ENCODE measurements at places on chromosomes 2 and 18.

DNA sequence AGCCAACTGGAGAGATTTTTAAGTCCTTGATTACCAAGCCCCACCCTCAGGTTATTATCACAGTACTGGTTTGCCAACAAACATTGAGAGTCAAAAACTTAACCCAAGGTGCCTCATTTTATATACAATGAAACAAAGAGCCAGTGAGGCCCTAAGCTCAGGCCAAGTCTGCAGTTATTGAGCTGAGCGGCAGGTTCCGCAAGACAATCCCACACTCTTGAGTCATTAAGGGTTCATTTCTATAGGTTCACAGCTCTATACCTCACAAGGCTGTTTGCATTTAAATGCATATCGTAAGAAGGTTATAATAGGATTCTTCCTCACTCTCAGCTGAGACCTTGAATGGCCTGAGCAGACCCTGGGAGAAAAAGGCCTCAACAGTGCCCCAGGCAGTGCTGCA lies 268.4 kb upstream of the RGPD4 start:
- no peak for DNase-seq

GRCh38 chr2:98637401-98638147 lies 29.2 kb downstream of the UNC50 start:
- no peak for DNase-seq

- DNase-seq = no peak
These were observed 99.8 kb downstream of the METTL4 start for GRCh38 chr18:2471523-2471922.

- DNase-seq = no peak
These were observed at the start of gene IL18RAP for GRCh38 chr2:102422910-102423309. TSS of gene IL18RAP (plus strand) at chr2:102423160. CDS start at chr2:102423278, 118 bp downstream.

- DNase-seq = no peak
These were observed 174.0 kb downstream of the SMAD2 start for GRCh38 chr18:47756364-47757016.

- no peak for DNase-seq
These were observed 62.8 kb downstream of the TCF7L1 start for GRCh38 chr2:85195956-85196355.

DNA sequence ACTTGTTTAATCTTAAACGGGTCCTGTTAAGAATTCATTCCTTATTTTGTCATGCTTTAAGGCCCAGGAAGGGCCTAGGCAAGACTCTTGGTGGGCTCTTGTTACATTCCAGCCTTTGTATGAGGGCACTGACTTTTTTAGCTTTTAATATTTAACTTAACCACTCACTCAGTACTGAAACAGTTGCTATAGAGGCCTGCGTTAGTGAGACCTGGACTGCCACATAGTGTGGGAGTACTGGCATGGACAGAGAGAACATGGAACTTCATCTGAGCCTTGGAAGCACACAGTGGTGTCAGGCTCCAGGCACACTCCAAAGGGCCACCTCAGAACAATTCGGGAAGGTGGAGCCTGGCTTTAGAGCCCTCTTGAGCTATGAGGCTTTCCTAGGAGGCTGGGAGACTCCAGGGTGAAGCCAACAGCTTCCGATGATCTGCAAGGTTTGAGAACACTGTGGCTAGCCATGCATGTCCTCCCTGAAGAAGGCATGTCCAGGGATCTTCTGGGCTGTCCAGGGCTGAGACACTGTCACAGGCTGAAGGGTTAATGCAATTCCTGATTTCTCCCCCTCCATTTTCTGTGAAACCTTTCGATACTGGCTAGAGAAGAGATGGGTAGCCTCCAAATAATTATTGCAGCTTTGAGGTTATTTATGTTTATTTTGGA lies 155.4 kb upstream of the ACAA2 start:
- no peak for DNase-seq

- DNase-seq = no peak
These were observed 9.5 kb upstream of the FAM110C start for GRCh38 chr2:55587-56448.

DNA sequence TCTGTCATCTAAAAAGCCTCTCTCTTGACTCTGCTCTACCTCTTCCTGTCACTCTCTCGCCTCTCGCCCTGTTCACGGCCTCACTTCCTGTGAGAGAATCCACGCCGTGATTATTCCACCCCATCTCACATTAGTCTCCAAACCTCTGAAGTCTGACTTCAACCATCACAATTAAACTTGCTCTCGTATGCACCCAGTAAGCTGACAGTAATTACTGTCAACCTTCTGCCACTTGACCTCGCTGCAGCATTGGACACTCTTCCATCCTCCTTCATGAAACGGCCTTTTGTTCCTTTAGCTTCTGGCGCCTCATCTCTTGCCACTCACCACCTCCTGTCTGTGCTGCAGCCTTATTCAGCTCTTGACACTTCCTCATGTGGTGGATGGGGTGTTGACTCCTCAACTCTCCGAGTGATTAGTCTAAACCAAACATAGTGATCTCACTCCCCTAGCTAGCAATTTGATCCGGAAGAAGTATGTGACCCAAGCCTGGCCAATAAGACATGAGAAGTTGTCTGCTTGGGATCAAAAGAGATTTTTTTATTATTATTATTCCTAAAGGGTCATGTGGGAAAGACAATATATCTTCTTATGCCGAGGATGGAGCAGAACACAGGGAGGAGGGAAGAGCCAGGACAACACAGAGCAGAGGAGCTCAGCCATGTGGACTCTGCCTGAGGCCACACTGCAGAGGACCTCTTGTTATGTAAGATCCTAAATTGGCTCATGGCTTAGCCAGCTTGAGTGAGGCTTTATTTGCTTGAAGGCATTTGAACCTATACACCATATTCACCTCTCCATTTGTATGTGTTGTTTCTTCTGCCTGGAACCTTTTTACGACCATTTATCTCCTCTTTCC lies 38.4 kb upstream of the MYO1B start:
- no peak for DNase-seq

GRCh38 chr2:16853088-16853487 lies 187.5 kb upstream of the CYRIA start:
- DNase-seq = no peak

DNA sequence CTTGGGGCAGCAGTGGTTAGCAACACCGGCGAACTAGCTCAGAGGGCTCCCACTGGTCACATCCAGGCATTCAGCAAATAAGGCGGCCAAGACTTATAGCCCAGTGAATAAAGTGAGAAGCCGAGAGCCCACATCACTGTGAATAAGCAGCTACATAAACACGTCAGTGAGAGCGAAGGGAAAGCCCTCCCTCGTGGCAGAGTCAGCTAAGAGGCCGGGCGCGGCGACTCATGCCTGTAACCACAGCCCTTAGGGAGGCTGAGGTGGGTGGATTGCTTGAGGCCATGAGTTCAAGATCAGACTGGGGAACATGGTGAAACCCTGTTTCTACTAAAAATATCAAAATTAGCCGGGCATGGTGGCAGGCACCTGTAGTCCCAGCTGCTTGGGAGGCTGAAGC lies 5.2 kb downstream of the D2HGDH start:
- no peak for DNase-seq

DNA sequence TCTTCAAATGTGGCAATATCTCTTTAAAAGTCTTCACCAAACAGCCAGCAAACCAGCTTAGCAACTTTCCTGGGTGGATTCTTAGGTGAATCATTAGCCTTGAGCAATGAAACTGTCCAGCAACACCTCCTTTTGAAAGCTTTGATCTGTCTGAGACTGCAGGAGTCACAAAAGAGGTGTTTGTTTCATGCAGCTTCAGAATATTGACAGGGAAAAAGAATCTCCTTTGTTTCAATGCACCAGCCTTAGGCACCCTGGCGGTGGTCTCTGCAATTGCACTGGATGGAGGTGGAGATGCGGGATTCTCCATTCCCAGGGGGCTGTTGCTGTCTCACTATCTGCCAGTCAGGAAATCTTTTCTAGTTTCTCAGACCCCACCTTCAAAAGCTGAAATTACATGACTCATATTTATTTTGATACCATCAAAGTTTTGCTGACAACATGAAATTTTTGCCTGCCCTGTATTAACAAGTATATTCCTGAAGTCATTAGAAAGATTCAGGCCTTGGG lies 76.0 kb upstream of the DSG1 start:
- DNase-seq = no peak

DNA sequence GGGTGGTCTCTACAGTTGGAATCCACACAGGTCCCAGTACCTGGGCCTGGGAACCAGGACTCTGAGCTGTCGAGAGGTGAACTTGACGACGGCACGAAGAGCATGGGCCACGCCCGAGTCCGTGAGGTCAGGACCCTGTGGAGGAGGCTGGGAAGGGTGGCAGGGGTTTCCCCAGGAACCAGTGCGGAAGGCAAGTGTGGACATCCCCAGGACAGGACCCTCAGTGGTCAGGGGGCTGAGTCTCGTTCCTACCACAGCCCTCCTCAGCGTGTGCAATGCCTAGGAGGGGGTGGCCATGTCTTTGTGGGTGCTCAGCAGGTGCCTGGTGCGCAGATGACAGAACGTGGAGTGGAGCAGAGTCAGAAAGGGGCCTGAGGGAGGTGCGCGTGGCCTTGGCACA lies 335.6 kb upstream of the SALL3 start:
- DNase-seq = no peak

DNA sequence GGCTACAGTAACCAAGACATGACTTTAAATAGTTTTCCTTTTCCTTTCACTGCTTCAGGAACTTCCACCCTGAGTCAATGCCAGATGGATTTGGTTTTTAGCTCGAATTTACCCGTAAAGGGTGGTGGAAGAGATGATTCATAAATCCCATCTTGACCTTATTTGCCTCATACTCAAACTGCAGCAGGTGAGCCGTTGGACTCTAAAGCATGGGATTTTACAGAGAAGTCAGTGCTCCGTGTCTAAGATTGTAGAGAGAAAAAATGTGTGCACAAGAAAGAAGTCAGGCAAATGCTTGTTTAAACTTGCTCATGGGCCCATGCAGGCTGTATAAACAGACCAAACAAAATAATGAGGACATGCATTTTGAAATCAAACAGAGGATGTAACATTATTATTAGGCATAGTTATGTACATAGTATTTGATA lies 369.7 kb upstream of the TRIB2 start:
- no peak for DNase-seq

- no peak for DNase-seq
These were observed 112.7 kb upstream of the CTDP1 start for GRCh38 chr18:79566771-79567431.

- DNase-seq = no peak
These were observed 26.6 kb upstream of the NT5DC4 start for GRCh38 chr2:112694182-112694581.

GRCh38 chr2:9554921-9555296 lies 721 bp downstream of the ADAM17 start:
- DNase-seq = no peak

DNA sequence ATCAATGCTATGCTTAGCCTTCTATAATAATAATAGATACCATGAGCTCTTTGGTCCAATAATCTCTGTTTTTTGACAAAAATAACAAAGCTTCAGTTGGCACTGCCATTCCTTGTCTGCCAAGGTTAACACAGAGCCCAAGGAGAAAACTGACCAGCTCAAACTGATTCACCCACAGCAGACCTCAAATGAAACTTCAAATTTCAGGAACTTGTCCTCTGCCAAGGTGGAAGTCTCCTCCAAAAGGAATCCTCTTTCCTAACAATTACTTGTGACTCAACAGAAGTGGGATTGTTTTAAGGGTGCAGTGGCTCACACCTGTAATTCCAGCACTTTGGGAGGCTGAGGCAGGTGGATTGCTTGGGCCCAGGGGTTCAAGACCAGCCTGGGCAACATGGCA lies 12.1 kb downstream of the AAK1 start:
- no peak for DNase-seq

GRCh38 chr2:231429901-231430300 lies 34.4 kb downstream of the NCL start:
- DNase-seq = no peak

DNA sequence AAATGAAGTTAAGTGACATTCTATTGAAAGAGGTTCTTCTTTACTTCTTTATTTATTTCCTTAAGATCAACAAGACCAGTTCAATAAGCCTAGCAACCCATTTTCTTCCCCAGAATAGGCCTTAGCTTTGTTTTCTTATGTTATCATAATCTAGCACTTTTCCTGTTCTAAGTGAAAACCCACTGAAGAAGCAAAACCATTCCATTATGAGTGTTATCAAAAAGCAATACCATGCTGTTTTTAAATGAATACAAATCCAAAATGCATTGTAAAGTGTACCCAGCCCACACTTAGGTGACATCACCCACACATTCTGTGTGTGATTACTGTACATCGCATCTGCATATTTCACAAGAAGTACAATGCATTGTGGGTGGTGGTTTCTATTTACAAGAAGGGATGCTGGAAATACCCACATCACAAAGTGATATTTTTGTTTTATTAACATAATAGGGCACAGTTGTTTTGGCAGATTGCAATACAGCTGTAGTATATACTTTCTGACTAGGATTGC lies 679.5 kb downstream of the KCNJ3 start:
- DNase-seq = no peak

DNA sequence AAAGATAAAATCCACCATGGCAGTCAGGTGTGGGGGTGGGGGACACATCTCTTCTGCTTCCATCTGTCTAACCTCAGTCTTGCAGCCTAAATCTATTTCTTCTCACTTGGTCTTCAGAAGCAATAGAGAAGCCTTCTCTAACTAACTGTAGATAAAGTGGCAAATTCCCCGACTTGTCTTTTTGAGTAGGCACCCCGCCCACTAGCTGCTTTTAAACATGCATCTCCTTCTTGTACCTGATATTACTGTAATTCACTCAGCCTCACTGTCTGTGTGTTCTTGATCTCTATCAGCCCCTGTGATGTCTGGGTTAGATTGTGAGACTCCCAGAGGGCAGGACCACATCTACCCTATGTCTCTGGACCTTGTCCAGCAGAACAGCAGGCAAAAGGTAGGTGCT lies 6.8 kb downstream of the MARCHF4 start:
- no peak for DNase-seq

GRCh38 chr2:237624565-237624964 lies 2.8 kb upstream of the LRRFIP1 start:
- no peak for DNase-seq

GRCh38 chr18:51151568-51152511 lies 45.6 kb downstream of the MEX3C start:
- DNase-seq = no peak

- DNase-seq = no peak
These were observed 375.8 kb upstream of the LYPD1 start for GRCh38 chr2:133045787-133046186.

DNA sequence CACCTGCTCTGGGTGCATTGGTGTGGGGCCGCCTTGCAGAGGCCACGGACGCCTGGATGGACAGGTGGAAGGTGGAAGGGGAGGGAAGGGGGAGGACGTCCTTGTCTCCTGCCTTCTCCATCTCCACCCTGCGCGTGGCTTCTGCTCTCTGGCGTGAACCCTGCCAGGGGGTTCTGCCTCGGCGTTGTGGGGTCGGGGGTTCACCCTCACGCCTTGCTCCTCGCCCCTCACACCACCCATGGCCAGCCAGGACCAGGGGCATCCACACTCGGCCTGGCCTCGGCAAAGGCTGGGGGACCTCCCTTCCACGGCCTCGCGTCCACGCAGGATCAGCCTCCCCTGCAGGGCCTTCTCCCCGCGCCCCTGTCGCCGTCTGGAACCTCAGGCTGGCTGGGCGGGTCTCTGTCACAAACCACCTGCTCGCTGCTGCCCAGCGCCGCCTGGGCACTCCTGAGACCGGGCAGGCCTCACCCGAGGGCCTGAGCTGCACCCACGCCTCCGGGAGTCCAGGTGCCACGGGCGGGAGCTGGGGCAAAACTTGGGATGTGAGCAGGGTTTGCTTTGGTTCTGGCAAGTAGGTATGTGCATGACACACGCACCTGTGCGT lies 655.9 kb downstream of the GALR1 start:
- DNase-seq = no peak

Data from cortex of kidney (tissue), 1 donor.